ENCODE measurements at places on chromosomes 12 and 14. TPM values are rescaled to one million over a fixed set of nuclear protein-coding genes. Genes with fewer than 3 reads are reported as not detected.

ADCY4 gene
- not detected for total RNA-seq

DDN gene
- not detected for total RNA-seq

ADCY6 gene
- total RNA-seq, result 14.7 TPM

DDHD1 gene
- 4.9 TPM for total RNA-seq

NEUROD4 gene
- not detected for total RNA-seq

TSHR gene
- total RNA-seq, result not detected

Measured in myometrial cell (primary cell).